Osteoblast (primary cell): ENCODE measurements at places on chromosomes 7 and 10. TPM values are rescaled to one million over a fixed set of nuclear protein-coding genes. Genes with fewer than 3 reads are reported as not detected.
A peak's percentile ranks its signal among the peaks of the same experiment; 100 is the strongest.

Gene HPS6
- 26.8 and 31.5 TPM in 2 replicates for total RNA-seq

Gene PDGFA
- total RNA-seq = 32.6 and 35.9 TPM in 2 replicates

Gene PPP1R9A
- under 0.01 TPM in 2 replicates for total RNA-seq

Gene STK31
- under 0.01 TPM in 1 of 2 replicates, not detected in the other for total RNA-seq

Gene CPXM2
- under 0.01 and 0.36 TPM in 2 replicates for total RNA-seq

GRCh38 chr7:67608806-67609205 is 612.2 kb downstream of the TYW1 start:
- no peaks in the 10 kb centered on the region for H3K36me3 ChIP-seq
- no peak overlapping the region for H3K27ac ChIP-seq
- DNase-seq = no peak
- no peaks in the 10 kb centered on the region for H3K27me3 ChIP-seq
- H3K4me1 ChIP-seq = no peaks in the 10 kb centered on the region
- no peak overlapping the region for H3K4me3 ChIP-seq

- H3K27ac ChIP-seq = no peak overlapping the region
- H3K4me1 ChIP-seq = peaks cover 5% of the 10 kb centered on the region
- H3K27me3 ChIP-seq = no peaks in the 10 kb centered on the region
- DNase-seq = no peak
- H3K4me3 ChIP-seq = no peak overlapping the region
Observed at GRCh38 chr7:90188281-90188680, 23.3 kb upstream of the STEAP2 start.

DNA sequence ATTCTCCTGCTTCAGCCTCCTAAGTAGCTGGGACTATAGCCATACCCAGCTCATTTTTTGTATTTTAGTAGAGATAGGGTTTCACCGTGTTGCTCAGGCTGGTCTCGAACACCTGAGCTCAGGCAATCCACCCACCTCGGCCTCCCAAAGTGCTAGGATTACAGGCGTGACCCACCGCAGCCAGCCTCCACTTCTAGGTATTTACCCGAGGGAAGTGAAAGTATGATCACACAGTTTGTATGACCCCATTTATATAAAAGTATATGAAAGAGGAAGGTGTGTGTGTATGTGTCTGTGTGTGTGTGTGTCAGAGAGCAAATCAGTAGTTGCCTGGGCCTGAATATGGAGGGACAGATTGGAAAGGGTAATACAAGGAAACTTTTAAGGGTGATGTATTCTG is 2.0 kb upstream of the PURB start:
- H3K4me1 ChIP-seq = peaks cover 27% of the 10 kb centered on the region
- no peaks in the 10 kb centered on the region for H3K27me3 ChIP-seq
- H3K27ac ChIP-seq = no peak overlapping the region

GRCh38 chr10:26410356-26410755 is 27.8 kb upstream of the APBB1IP start:
- no peak overlapping the region for H3K4me3 ChIP-seq
- no peaks in the 10 kb centered on the region for H3K4me1 ChIP-seq
- no peaks in the 10 kb centered on the region for H3K36me3 ChIP-seq
- H3K27me3 ChIP-seq = no peaks in the 10 kb centered on the region
- no peak overlapping the region for H3K27ac ChIP-seq
- DNase-seq = no peak

DNA sequence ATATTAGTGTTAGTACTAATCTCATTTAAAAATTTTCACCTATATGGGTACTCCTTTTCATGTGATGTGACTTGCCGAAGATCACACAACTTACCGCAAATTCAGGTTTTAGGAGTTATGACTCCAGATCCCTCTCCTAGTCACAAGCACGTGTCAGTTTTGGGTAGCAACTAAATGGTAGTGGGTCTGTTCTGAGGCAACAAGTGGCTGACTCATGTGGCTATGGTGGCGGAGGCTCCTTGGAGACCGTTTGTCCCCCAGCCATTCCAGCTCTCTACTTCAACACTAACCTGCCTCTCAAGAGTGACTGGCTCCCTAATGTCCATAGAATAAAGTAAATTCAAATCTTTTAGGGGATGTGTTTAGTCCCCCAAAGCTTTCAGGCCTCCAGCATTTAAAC is 39.5 kb downstream of the MRC1 start:
- no peak overlapping the region for H3K4me3 ChIP-seq
- DNase-seq = no peak

- H3K4me1 ChIP-seq = no peaks in the 10 kb centered on the region
- H3K27ac ChIP-seq = no peak overlapping the region
- no peaks in the 10 kb centered on the region for H3K36me3 ChIP-seq
- H3K27me3 ChIP-seq = no peaks in the 10 kb centered on the region
- H3K4me3 ChIP-seq = no peak overlapping the region
- no peak for DNase-seq
Observed at GRCh38 chr10:120266022-120266421, 191.0 kb upstream of the PLPP4 start.

- no peak overlapping the region for H3K4me3 ChIP-seq
- no peaks in the 10 kb centered on the region for H3K27me3 ChIP-seq
- no peak for DNase-seq
- H3K27ac ChIP-seq = no peak overlapping the region
- H3K36me3 ChIP-seq = no peaks in the 10 kb centered on the region
Observed at GRCh38 chr10:21083861-21084260, 186.8 kb upstream of the NEBL start.

DNA sequence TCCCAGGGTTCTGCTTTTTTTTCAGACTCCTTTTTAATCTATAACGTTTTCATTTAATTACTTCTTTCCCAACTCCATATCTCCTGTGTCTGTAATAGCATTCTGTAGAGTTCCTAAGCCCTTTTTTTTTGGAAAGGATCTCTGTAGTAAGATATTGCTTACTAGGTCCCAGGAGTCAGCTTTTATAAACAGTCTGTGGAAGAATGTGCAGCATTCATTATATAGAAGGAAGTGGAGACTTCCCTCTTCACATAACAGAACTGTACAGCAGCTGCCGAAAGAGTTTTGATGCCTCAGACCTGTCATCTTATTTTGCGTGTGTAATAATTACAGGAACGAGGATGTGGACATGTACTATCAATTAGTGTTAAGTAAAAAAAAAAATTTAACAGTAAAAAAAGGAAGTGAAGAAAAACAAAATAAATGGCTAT is 7.4 kb upstream of the STEAP4 start:
- H3K27me3 ChIP-seq = no peaks in the 10 kb centered on the region
- no peak overlapping the region for H3K4me3 ChIP-seq
- DNase-seq = no peak

DNA sequence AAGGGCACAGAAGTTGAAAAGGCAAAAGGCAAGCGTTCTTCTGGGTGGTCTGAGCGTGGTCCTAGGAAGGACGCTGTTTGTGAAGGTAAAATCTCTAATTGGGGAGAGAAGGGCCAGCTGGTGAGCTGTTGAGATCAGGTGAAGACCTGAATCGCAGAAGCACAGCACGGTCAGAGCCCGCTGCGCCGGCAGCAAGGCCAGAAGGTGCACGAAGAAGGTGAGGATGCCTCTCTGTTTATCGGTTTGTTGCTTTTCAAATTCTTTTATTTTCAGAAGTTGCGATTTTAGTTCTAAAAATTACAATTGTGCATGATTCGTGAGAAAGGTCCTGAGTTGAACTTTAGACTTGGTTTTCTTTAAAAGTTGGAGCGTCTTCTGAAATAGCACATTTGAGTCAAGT is 247.8 kb upstream of the FOXK1 start:
- no peak for DNase-seq
- H3K27me3 ChIP-seq = no peaks in the 10 kb centered on the region
- no peaks in the 10 kb centered on the region for H3K36me3 ChIP-seq
- H3K4me3 ChIP-seq = no peak overlapping the region

GRCh38 chr7:650339-651031 is 76.0 kb upstream of the DNAAF5 start:
- peak; percentile 64 for DNase-seq
- H3K4me3 ChIP-seq = no peak overlapping the region
- no peak overlapping the region for H3K27ac ChIP-seq
- H3K27me3 ChIP-seq = no peaks in the 10 kb centered on the region
- no peaks in the 10 kb centered on the region for H3K4me1 ChIP-seq

GRCh38 chr7:45026984-45027773 is 27.2 kb downstream of the CCM2 start:
- H3K36me3 ChIP-seq = peaks cover 6% of the 10 kb centered on the region
- H3K4me3 ChIP-seq = no peak overlapping the region
- peak; percentile 80 for DNase-seq
- peaks cover 9% of the 10 kb centered on the region for H3K4me1 ChIP-seq
- H3K27me3 ChIP-seq = no peaks in the 10 kb centered on the region
- no peak overlapping the region for H3K27ac ChIP-seq

GRCh38 chr10:132498562-132499366 is 38.8 kb upstream of the INPP5A start:
- H3K27me3 ChIP-seq = peaks cover 63% of the 10 kb centered on the region
- no peak overlapping the region for H3K27ac ChIP-seq

DNA sequence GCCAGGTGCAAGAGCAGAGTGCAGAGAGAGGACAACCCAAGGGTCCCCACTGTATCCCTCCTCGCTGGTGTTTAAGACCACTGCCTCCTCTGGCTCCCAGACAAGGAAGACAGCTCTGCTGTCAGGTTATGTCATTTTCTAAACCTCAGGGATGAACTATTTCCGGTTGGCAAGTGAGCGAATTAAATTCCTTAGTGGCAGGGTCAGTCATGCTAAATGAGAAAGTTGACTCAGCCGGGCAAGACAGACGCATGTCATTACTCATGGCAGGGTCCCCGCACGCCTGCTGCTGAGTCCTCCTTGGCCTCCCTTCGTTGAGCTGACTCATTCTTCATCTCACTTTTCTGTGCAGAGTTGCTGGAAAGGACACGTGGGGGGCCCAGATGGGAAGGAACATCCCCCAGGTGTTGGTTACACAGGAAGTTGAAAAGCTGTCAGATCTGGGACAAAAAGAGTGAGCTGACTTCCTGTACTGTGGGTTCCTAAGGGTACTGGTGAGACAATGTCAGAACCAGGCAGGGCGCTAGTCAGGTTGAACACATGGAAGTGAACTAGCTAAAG is 47.1 kb upstream of the UCN3 start:
- H3K4me1 ChIP-seq = peaks cover 11% of the 10 kb centered on the region
- no peaks in the 10 kb centered on the region for H3K27me3 ChIP-seq
- H3K4me3 ChIP-seq = no peak overlapping the region
- H3K27ac ChIP-seq = peak overlapping the region; percentile 74
- H3K36me3 ChIP-seq = no peaks in the 10 kb centered on the region

- no peaks in the 10 kb centered on the region for H3K36me3 ChIP-seq
- no peak for DNase-seq
- no peaks in the 10 kb centered on the region for H3K27me3 ChIP-seq
- no peak overlapping the region for H3K4me3 ChIP-seq
- H3K27ac ChIP-seq = no peak overlapping the region
Observed at GRCh38 chr10:35784751-35785150, 142.7 kb upstream of the FZD8 start.
